ENCODE measurements at places on chromosomes 16 and 17. TPM values are rescaled to one million over a fixed set of nuclear protein-coding genes. Genes with fewer than 3 reads are reported as not detected.

Gene DNASE1
- 34.2 TPM for total RNA-seq

Gene CPNE7
- 9.1 TPM for total RNA-seq

Gene CACNG5
- not detected for total RNA-seq

Gene GRAPL
- total RNA-seq: 0.47 TPM

Gene SLC25A11
- 51.1 TPM for total RNA-seq

Gene NECAB2
- 0.53 TPM for total RNA-seq

Gene PRM3
- total RNA-seq: not detected

Gene ALDH3A1
- total RNA-seq: 2.6 TPM

Gene TBC1D3I
- total RNA-seq: not detected

Gene SLC52A1
- 0.15 TPM for total RNA-seq

Gene GDPD1
- total RNA-seq: 2.3 TPM
